MG63 (cell line): ENCODE measurements at places on chromosomes 5 and 9.
A peak's percentile ranks its signal among the peaks of the same experiment; 100 is the strongest.

DNA sequence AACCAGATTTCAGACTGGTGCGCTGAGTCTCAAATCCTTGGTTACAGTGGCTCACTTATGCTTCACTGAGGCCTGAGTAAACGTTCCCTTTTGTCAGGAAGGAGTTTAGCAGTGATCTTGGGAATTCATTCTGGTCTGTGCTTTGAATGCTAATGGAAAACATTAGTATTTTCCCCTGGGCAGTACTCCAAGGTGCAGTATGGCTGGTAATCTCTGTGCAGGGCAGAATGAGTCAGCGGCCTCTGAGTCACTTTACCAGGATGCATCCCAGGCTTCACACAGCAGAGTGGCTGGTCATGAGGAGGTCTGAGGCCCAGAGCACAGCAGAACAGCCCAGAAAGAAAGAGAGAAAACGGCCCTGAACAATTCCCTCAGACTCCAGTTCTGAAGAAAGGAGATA, 54.0 kb downstream of the PCA3 start:
- peak; percentile 92 for DNase-seq

- no peak for DNase-seq
Observed at GRCh38 chr9:21856301-21857094, 54.1 kb downstream of the MTAP start.

DNA sequence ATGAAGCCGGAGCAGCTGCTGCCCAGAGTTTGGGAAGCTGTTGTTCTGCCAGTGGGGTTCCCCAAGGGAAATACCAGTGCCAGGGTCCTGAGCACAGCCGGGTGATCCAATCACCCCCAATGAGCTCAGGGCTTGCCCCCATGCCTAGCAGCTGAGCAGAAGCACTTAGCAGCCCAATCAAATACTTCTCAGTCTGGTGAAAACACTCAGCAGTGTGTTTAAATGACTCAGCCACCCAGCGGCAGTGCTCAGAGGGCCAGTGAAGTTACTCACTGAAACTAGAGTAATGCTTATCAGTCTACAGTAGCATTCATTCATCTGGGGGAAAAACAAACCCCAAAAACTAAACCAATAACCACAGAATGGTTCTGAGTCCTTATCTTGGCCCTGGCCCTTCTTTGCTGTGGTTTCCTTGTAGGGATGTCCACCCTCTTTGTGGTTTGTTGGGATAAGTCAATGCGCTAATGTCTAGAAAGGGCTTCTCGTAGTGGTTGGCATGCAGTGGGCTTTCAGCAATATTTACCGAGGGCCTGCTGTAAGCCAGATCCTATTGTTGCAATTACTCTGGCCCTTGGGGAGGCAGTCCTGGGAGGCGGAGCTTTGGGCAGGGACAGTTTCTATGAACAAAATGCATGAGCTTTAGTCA, 43.1 kb downstream of the LHX2 start:
- DNase-seq = peak; percentile 86

DNA sequence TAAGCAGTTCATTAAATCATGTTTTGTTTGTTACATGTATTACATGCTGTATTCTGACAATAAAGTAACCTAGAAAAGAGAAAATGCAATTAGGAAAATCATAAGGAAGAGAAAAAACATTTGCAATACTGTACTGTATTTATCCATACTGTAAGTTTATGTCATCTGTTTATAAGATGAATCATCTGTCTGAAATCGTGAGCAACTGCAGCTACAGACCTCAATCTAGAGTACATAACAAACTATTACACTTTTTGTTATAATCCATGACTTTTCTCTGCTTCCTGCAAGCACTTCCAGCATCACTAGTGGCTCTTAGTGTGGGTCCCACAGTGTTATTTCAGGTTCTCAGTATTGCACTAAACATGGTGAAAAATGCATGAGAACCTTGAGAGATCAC, 144.4 kb upstream of the NR4A3 start:
- no peak for DNase-seq

DNA sequence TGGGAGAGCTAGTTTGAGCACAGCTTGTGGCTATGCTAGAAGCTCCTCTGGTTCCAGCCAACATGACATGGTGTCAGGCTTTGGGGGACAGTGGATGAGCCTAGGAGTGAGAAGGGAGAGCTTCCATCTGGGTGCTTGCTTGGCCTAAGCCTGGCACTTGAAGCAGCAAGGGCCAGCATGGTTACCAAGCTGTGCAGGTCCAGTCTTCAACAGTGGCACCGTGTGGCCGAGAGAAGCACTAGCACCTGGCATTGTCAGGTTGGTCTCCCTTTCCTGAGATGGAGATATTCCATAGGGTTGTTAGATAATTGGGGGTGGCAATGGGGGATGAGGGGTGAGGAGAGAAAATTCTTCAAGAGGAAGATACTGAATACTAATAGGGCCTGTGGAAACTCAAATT, 261.9 kb downstream of the PBX3 start:
- DNase-seq = no peak

DNA sequence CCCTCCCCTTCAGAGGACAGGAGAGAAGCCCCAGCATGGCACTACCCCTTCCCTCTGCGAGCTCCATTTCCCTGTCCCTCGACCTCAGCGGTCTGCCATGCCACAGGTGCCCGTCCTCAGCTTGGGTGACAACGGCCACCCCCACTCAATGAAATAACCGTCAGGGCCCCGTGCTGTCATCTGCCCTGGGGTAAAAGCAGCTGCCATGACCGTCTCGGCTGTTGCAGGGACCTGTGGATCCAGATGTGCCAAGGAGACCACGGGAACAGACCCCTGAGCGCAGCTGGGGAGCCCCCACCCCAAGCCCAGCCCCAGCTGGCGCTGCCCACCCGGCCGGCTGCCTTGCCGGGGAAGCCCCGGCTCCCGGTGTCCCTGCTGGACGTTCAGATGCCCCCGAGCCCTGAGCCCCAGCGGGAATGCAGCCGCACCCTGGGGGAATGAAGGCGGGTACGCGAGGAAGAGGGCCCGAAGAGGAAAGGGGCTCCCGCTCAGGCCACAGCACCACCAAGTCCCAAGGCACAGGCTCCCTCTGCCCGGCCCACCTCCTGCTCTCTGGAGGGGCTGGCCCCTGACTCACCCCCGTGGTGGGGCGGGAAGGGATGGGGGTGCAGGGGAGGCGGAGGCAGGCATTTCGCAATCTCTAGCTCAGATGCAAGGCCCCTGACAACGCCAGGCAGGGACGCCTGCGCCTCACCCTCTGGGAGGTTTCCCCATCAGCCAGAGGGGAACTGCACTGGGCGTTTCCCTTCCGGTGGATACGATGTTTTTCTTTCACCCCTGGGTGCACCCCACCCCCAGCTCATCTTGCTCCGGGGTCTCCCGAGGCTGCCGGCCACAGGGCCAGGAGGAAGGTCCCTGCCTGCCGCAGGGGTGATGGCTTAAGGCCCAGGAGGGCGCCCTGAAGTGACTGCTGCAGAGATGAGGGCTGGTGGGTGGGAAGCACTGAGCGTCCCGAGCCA, 49.2 kb downstream of the NACC2 start:
- DNase-seq = no peak

DNA sequence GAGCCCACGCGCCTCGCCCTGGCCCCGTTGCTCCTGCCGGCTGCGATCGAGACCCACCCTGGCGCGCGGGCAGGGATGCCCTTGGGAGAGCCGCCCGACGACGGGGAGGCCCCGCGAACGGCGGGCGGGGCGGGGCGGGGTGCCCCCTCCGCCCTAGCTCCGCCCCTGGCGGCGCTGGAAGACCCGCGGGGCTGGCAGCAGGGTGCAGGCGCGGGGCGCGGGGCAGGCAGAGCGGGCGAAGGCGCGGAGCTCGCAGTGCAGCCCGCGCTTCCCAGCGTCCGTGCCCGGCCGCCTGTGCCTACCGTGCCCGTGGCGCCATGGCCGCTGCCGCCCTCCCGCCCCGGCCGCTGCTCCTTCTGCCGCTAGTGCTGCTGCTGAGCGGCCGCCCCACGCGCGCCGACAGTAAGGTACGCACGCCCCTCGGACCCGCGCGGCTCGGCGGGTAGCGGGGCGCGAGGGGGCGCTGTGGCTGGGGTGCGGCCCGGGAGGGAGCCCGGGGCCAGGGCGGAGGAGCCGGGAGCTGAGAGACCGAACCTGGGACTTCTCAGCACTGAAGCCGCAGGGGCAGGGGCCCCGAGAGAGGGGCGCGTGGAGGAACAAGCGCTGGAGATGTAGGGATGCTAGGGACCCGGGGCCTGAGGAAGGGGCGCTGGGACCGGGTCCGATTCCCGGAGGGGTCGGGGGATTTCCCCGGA, at the start of gene OLFML2A:
Gene OLFML2A, plus strand, starts transcription at position 180 of the 695 bp plus-strand sequence. Its CDS starts 138 bp downstream, at position 318.
- DNase-seq = peak; percentile 37
